ENCODE measurements at places on chromosomes 13 and 19.

DNA sequence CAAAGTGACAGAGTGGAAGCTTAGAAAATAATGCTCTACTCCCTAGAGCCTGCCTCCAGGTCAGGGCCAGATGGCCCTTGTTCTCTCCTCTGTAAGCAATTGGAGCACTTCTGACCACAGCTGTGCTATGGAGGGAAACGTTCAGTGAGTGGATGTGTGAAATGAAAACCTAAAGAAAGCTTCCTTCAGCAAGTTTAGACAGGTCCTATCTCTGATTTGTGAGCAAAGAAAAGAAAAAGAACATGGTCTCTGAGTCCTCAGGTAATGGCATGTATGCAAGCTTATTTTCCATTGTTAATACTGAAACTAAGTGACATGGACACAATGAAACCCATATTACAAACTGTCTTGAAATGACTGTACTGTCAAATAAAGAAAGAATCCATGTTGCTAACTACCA lies 1486.8 kb downstream of the EFNB2 start:
- DNase-seq, result no peak

DNA sequence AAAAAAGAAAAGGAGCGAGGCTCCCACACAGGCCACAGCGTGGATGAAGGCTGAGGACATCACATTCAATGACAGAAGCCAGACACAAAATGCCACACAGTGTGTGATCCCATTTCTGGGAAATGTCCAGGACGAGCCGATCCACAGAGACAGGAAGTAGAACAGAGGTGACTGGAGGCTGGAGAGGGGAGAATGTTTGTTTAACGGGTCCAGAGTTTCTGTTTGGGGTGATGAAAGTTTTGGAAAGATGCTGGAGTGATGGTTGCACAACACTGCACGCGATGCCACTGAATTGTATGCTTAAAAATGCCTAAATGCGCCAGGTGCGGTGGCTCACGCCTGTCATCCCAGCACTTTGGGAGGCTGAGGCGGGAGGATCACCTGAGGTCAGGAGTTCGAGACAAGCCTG lies 650 bp upstream of the FUT5 start:
- DNase-seq, result no peak

DNA sequence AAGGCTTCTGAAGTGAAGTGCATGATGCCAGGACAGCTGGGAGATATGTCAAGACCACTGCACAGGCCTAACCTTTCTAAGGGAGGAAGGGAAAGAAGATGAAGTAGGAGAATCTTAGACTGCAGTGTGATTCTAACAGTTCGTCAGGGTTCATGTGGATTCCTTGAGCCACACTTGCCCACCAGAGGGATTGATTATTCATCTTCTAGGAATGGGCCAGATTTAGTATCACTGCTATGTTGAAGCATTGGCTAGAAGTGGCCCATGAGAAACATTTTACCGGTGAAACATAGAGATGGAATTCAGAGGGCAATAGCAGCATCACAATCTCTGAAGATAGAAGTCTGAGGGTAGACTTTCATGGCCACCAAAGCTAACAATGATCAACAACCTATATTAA lies 550.8 kb upstream of the SLITRK1 start:
- no peak for DNase-seq

GRCh38 chr13:94140027-94140426 lies 339.5 kb downstream of the DCT start:
- DNase-seq, result no peak

GRCh38 chr13:44668688-44669087 lies 92.6 kb upstream of the TSC22D1 start:
- no peak for DNase-seq

DNA sequence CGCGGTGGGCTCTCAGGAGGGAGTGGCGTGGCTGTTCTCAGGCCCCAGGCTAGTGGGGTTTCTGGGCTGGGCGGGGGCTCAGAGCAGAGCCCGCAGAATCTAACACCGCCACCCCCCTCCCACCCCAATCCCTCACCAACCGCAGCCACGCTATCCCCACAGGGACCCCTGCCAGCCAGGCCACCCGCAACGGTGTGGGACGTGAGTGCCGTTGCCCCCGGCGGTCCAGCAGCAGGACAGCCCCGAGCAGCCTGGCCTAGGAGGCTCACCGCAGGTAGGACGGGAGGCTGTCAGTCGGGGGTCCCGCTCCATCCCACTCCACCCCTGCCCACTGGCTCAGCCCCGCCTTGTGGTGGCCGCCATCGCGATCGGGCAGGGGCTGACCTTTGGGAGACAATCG lies at the start of gene NTN5:
Gene NTN5 (minus strand): TSS at position 24 of the 400 bp plus-strand sequence. CDS start 2,031 bp downstream, outside the sequence.
- DNase-seq, result no peak

GRCh38 chr13:75255653-75256052 lies 226.3 kb downstream of the TBC1D4 start:
- no peak for DNase-seq

DNA sequence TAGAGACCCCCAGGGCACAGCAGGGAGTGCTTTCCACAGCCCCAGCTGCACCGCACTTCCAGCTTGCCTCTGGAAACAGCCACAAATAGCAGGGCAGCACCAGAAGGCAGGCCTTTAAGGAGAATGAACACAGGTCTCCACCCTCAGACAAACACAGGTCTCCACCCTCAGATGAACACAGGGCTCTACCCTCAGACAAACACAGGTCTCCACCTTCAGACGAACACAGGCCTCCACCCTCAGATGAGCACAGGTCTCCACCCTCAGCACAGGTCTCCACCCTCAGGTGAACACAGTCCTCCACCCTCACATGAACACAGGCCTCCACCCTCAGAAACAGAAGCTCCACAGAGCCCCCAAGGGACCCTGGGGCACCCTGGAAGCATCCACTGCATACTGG lies 51.7 kb downstream of the C1QTNF9 start:
- no peak for DNase-seq

Data from stimulated activated CD8-positive, alpha-beta memory T cell treated with anti-CD3 and anti-CD28 coated beads, Interleukin-15, amount 100 ng/mL, for 4 hours (primary cell).